ENCODE measurements at places on chromosomes 4 and X. TPM values are rescaled to one million over a fixed set of nuclear protein-coding genes. Genes with fewer than 3 reads are reported as not detected.

- no peaks in the 10 kb centered on the region for H3K36me3 ChIP-seq
- no peak for DNase-seq
- peak overlapping the region; percentile 53 for H3K4me3 ChIP-seq
- no peaks in the 10 kb centered on the region for H3K27me3 ChIP-seq
- peak overlapping the region; percentile 85 for H3K27ac ChIP-seq
Measured at GRCh38 chrX:40544343-40545266, 36.2 kb upstream of the ATP6AP2 start.

GRCh38 chr4:85707611-85708010, 232.7 kb downstream of the ARHGAP24 start:
- H3K27me3 ChIP-seq = no peaks in the 10 kb centered on the region
- H3K36me3 ChIP-seq = no peaks in the 10 kb centered on the region
- H3K4me1 ChIP-seq = peaks cover 4% of the 10 kb centered on the region

DNA sequence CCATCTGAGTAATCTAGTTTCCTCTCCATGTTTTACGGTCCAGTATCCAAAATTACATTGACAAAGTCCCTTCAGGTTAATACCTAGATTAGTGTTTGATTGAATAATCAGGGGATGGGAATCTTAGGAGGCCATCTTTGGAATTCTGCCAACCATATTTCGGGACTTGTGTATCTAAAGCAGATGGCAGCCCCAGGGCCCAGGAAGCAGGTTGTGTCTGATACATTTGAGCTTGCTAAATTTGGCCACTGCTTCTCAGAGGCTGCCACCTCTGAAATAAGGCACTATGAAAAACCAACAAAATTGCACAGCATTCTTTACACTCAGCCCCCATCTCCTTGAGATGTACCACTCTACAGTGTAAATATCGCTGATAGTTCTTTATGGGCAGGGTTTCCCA, 102.1 kb downstream of the ASB9 start:
- H3K4me1 ChIP-seq = no peaks in the 10 kb centered on the region
- no peak overlapping the region for H3K4me3 ChIP-seq
- no peaks in the 10 kb centered on the region for H3K27me3 ChIP-seq
- no peak overlapping the region for H3K27ac ChIP-seq

- no peak overlapping the region for H3K27ac ChIP-seq
- H3K4me1 ChIP-seq = peaks cover 4% of the 10 kb centered on the region
- no peaks in the 10 kb centered on the region for H3K27me3 ChIP-seq
- H3K4me3 ChIP-seq = no peak overlapping the region
- H3K36me3 ChIP-seq = no peaks in the 10 kb centered on the region
Measured at GRCh38 chrX:40550066-40550465, 30.7 kb upstream of the ATP6AP2 start.

- H3K27me3 ChIP-seq = peaks cover 66% of the 10 kb centered on the region
- H3K27ac ChIP-seq = no peak overlapping the region
- DNase-seq = no peak
- peaks cover 22% of the 10 kb centered on the region for H3K4me1 ChIP-seq
Measured at GRCh38 chr4:16085822-16086221, 2.0 kb upstream of the PROM1 start.

- no peak overlapping the region for H3K4me3 ChIP-seq
- H3K27ac ChIP-seq = no peak overlapping the region
- H3K36me3 ChIP-seq = no peaks in the 10 kb centered on the region
- no peaks in the 10 kb centered on the region for H3K27me3 ChIP-seq
- DNase-seq = no peak
Measured at GRCh38 chr4:113325876-113326615, 276.6 kb downstream of the ANK2 start.

DNA sequence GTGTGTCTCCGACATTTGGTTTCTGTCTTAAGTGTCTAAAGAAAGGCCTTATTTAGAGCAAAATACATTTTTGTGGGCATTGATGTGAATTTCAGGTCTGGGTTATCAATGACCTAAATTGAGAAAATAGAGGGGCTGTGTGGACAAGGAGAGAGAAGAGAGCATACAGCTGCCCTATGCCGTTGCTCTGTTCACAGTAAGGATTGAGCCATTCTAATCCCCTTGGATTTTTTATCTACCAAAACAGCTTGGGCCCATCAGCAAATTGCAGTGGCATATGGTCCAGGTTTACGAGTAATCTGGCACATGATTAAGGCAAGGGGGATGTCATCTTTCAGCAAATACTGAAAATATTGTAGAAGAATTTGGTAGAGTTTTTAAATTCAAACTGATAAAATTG, 210.2 kb downstream of the ANTXR2 start:
- no peak for DNase-seq
- H3K4me1 ChIP-seq = no peaks in the 10 kb centered on the region
- no peaks in the 10 kb centered on the region for H3K36me3 ChIP-seq
- no peak overlapping the region for H3K4me3 ChIP-seq
- no peak overlapping the region for H3K27ac ChIP-seq

GRCh38 chr4:44368413-44369167, 80.0 kb downstream of the KCTD8 start:
- no peaks in the 10 kb centered on the region for H3K27me3 ChIP-seq
- DNase-seq = no peak
- H3K36me3 ChIP-seq = no peaks in the 10 kb centered on the region
- no peak overlapping the region for H3K4me3 ChIP-seq
- H3K4me1 ChIP-seq = no peaks in the 10 kb centered on the region
- H3K27ac ChIP-seq = no peak overlapping the region

- H3K27ac ChIP-seq = no peak overlapping the region
- no peak overlapping the region for H3K4me3 ChIP-seq
- no peak for DNase-seq
- no peaks in the 10 kb centered on the region for H3K27me3 ChIP-seq
Measured at GRCh38 chrX:97229318-97229717, 345.6 kb downstream of the RPA4 start.

DNA sequence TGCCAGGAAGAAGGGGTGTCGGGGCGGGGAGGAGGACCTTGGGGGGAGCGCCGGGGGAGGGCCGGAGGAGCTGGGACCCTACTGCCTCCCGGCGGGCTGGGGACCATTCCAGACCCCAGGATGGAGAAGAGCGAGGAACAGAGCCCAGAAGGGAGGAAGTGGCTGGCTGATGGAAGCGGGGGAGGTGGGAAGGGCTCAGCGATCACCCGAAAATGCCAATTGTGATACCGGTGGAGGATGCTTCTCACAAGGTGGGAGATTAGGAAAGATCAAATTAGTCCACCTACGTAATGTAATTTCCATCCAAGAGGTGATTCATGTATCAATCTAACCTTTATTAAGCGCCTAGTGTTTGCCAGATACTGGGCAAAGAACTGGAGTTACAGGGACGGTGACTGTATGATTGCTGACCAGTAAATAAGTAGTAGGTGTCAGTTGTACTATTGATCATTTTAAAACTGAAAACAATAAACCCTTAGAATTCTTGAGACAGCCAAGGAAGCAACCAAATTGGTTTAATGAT, 452 bp upstream of the RAI2 start:
- no peak for DNase-seq
- H3K36me3 ChIP-seq = no peaks in the 10 kb centered on the region
- H3K4me1 ChIP-seq = peaks cover 10% of the 10 kb centered on the region

DNA sequence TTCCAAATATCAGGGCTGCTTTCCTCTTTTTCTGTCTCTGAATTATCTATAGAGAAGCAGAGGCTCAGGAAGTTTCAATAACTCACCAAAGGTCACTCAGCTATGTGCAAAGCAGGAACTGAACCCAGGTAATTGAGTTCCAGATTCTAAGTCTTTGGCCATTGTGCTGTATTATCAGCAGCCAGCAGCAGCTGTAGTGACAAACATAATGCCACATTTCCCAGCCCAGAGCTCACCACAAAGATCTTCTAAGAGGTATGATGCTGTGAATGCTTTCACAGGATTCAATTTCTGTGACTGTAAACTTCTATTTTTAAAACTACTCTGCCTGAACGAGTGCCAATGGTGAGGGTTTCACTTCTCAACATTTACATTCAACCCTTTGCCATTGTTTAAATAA, 56.4 kb downstream of the SPOCK3 start:
- H3K4me3 ChIP-seq = no peak overlapping the region
- H3K36me3 ChIP-seq = no peaks in the 10 kb centered on the region
- H3K27ac ChIP-seq = no peak overlapping the region
- DNase-seq = no peak

DNA sequence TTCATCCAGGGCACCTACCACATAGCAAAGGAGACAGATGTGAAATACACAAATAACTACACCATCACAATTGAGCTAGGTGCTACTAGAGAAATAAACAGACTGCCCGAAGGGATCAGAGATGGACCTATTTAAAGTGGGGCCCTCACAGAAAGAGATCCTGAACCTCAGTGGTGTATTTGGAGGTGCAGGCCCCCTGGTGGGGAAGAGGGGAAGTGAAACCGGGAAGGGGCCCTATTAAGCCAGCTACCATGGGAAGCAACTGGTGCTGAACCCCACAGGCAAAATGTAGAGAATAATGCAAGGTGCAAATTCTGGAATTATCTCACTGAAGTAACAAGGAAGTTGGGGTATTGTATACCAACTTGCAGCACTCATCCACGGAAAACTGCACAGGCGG, 78.6 kb upstream of the FAM9A start:
- DNase-seq = no peak
- H3K4me3 ChIP-seq = no peak overlapping the region
- no peaks in the 10 kb centered on the region for H3K36me3 ChIP-seq
- H3K4me1 ChIP-seq = no peaks in the 10 kb centered on the region

GRCh38 chr4:120682981-120683380, 239.5 kb downstream of the PRDM5 start:
- H3K4me3 ChIP-seq = no peak overlapping the region
- DNase-seq = no peak
- no peak overlapping the region for H3K27ac ChIP-seq
- peaks cover 10% of the 10 kb centered on the region for H3K4me1 ChIP-seq
- no peaks in the 10 kb centered on the region for H3K27me3 ChIP-seq

GRCh38 chr4:108637856-108638255, 12.5 kb upstream of the OSTC start:
- H3K36me3 ChIP-seq = peaks cover 11% of the 10 kb centered on the region
- H3K4me3 ChIP-seq = no peak overlapping the region
- peaks cover 6% of the 10 kb centered on the region for H3K4me1 ChIP-seq
- no peak overlapping the region for H3K27ac ChIP-seq
- DNase-seq = no peak

- H3K27ac ChIP-seq = no peak overlapping the region
Measured at GRCh38 chrX:139581068-139581467, 50.5 kb downstream of the F9 start.

DNA sequence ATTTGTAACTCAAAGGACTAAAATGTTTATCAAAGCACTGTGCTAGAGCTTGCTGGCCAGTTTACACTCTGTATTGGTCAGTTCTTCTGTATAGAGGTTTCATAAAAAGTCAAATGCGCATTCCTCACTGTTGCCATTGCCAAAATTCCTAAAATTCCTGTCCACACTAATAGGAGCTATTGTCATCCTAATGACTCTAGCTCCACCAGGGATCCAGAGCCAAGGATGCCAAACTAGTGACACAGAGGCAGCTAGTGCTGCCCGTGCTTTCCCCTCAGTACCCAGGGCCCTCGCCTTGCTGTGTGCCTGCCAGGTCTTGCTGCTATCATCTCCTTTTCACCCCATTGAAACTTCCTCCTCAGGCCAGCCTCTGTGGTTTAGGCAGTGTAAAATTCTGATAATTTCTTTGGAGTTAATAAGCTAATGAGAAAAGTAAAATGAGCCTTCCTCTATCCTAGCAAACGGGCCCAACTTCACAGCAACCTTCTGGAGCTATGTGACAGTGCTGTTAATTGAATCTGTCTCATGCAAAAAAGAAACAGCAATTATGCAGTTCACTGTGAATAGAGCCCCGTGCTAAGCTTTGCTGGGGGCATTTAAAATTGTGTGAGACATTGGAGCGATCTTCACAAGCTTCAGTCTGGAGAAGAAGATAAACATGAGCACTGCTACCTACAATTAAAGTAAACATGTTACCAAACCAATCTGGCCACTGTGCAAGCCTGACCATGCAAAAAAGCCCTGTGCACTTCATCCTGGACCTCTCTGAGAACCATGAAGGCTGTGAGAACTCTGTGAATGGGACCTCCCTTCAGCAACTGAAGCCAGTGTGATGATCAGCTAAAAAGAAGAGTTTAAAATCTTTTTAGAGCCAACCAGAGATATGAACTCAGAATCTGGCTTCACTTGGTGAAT, 43.1 kb upstream of the FGF2 start:
- H3K4me3 ChIP-seq = no peak overlapping the region
- H3K27ac ChIP-seq = peak overlapping the region; percentile 52
- DNase-seq = no peak
- no peaks in the 10 kb centered on the region for H3K27me3 ChIP-seq
- H3K36me3 ChIP-seq = peaks cover 3% of the 10 kb centered on the region

DNA sequence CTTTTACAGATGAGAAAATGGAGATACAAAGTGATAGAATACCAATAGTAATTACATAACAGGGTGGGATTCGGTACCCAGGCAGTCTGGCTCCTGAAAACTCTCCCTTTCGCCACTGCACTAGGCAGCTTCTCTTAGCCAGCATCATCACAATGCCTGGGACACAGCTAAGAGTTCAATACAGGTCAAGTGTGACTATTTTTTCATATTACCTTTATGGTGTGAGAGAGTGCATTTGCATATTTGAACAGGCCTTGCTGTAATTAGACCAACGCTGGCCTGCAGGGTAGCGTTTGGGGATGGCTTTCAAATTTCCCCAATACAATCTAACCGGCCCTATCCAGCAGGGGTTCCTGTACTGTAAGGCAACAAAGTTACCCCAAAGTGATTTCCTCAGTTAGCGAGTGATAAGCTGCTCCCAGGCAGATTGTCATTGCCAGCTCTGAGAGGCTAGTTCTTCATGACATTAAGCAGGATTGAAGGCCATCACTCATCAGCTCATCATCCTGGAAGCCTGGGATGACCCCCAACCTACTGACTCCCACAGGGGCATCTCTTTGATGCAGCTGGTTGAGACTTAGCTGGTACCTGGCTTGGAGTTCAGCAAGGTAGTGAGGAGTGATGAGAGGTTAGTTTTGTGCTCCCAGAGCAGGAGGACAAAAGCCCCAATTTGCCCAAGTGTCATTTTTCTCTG, 836.8 kb upstream of the LCORL start:
- no peaks in the 10 kb centered on the region for H3K36me3 ChIP-seq
- no peak for DNase-seq
- no peak overlapping the region for H3K4me3 ChIP-seq
- peaks cover 14% of the 10 kb centered on the region for H3K4me1 ChIP-seq

DNA sequence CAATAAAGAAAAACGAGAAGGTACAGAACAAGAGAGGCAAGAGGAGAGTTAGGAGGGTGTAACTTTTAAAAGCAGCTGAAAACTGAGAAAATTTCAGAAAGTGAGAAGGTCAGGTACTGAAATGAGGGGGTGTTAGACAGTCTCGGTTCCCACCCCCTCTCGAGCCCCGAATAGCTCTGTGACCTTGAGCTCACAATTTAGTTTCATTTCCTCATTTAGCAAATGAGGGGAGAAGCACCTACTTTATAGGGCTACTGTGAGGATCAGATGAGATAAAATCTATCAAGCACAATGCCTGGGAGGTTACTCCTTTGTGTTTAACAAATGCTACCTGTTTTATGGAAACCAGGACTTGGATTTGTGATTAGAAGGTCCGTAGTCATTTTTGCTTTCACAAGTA, 4.9 kb downstream of the UGT8 start:
- H3K27me3 ChIP-seq = peaks cover 19% of the 10 kb centered on the region
- peaks cover 7% of the 10 kb centered on the region for H3K4me1 ChIP-seq
- no peaks in the 10 kb centered on the region for H3K36me3 ChIP-seq
- no peak overlapping the region for H3K27ac ChIP-seq
- H3K4me3 ChIP-seq = no peak overlapping the region
- no peak for DNase-seq

Gene RHOH
- total RNA-seq = 3.1 TPM

Gene CCSER1
- total RNA-seq = 18.1 TPM

Gene ZBTB33
- total RNA-seq = 25.7 TPM

Gene TRPC5OS
- total RNA-seq = not detected

Gene SH3BGRL
- total RNA-seq = 52.4 TPM

Gene RGN
- 3.5 TPM for total RNA-seq

Gene MAGEA10
- total RNA-seq = not detected

Gene SPATA4
- 0.33 TPM for total RNA-seq

Gene ZXDA
- 3.5 TPM for total RNA-seq

Gene DUX4
- not detected for total RNA-seq

Gene TMSB15C
- 16.5 TPM for total RNA-seq

Gene DCAF12L2
- total RNA-seq = 0.64 TPM

Gene PDE6B
- 12.2 TPM for total RNA-seq
